ENCODE measurements at places on chromosomes 7 and 10. TPM values are rescaled to one million over a fixed set of nuclear protein-coding genes. Genes with fewer than 3 reads are reported as not detected.

- no peak for DNase-seq
- no peak overlapping the region for H3K4me3 ChIP-seq
- H3K36me3 ChIP-seq: no peaks in the 10 kb centered on the region
- H3K27ac ChIP-seq: no peak overlapping the region
- peaks cover 3% of the 10 kb centered on the region for H3K4me1 ChIP-seq
- H3K27me3 ChIP-seq: no peaks in the 10 kb centered on the region
Measured at GRCh38 chr7:28608731-28609130, 196.4 kb downstream of the CREB5 start.

Gene MSMB
- not detected for total RNA-seq

DNA sequence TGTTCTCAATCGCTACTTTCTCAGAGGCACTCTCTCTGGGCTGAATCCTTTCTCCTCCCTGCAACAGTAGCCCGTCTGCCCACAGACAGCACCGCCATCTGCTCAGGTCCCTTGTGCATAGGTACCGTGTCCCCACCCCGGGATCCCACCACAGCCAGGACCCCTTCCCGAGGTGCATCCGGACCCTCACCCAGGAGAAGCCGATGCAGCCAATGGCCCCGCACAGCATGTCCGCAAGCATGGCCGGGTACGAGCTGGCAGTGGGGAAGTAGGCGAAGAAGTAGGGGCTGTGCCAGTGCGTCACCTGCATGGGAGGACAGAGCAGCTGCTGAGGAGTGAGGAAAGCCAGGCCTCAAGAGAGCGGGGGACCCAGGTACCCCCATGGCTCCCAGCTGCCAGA, 25.5 kb downstream of the DDC start:
- no peaks in the 10 kb centered on the region for H3K36me3 ChIP-seq
- H3K27ac ChIP-seq: no peak overlapping the region
- peaks cover 6% of the 10 kb centered on the region for H3K27me3 ChIP-seq
- H3K4me1 ChIP-seq: peaks cover 3% of the 10 kb centered on the region

- H3K4me3 ChIP-seq: no peak overlapping the region
- DNase-seq: no peak
- H3K27me3 ChIP-seq: peaks cover 6% of the 10 kb centered on the region
- no peaks in the 10 kb centered on the region for H3K36me3 ChIP-seq
Measured at GRCh38 chr7:151708610-151709009, 168.3 kb downstream of the PRKAG2 start.

Gene PTPN20
- not detected for total RNA-seq

DNA sequence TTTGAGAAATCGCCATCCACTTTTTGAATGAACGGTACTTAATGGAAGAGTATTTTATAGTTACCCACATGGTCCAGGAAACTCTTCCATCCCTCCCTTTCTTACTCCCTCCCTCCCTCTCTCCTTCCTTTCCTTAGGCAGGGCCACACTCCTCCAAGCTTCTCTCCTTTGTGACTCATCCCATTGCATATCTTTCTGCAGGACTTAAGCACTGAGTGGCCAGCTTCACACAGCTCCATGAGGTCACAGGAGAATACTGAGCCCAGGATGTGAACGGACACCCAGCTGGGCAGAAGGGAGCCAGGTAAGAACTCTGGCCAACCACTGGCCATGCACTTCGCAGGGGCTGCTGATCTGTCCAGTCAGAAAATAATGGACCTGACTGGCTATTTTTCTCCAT, 189.7 kb upstream of the ADCY1 start:
- no peaks in the 10 kb centered on the region for H3K4me1 ChIP-seq
- no peak overlapping the region for H3K27ac ChIP-seq
- no peaks in the 10 kb centered on the region for H3K27me3 ChIP-seq
- H3K4me3 ChIP-seq: no peak overlapping the region

Gene CFAP46
- 0.56 TPM for total RNA-seq
